ENCODE measurements at places on chromosomes 5 and 9.

DNA sequence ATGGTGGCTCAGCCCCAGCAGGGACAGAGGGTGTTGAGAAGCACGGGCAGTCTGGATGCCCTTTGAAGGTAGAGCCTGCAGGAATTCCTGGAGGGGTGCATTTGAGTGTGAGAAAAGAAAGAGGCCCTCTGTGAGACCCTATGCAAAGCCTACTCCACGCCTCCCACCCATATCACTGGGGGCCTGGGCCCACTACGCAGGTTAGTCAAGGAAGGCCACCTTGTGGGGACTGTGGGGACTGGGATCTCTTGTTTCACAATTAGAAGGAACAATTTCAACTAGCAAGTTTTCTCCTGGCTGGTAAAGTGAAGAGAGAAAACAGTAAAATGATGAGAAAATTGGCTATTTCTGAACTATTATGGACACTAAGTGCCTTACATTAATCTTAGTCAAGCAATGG lies 486.2 kb upstream of the DAP start:
- no peak for DNase-seq

- DNase-seq: no peak
Measured at GRCh38 chr5:98933445-98934072, 4.8 kb upstream of the CHD1 start.

- peak; percentile 46 for DNase-seq
Measured at GRCh38 chr5:179805529-179806249, 977 bp downstream of the MGAT4B start.

DNA sequence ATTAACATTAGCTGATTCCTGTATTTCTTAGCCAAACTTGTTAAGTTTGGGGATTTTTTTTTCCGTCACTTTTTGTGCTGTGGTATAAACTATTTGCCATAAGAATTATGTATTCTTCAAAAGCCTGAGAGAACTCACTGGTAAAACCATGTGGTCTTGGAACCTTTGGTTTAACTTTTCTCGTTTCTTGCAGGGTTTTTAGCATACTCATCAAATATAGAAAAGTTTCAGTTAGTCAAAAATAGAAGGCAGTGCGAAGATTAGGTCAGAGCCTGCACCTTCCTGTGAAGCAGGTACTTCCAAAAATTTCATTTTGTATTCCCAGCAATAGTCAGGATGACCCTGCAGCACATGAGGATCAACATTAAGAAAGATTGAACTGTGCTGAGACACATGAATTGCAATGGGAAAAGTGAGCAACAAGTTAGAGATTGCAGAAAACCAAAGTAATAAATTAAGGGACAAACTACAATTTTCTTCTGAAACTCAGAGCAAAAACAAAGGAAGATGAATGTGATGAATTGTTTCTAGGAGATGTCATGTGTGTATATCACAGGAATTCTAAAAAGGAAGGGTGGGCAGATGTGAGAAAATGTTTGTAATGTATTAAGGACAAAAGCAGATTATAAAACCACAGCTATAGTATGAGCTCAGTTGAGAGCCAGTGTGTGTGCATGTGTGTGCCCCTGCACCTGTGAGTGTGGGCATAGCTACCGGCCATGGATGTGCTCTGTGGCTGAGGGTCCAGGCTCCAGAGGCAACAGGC lies 102.2 kb downstream of the ANGPTL2 start:
- no peak for DNase-seq

GRCh38 chr9:35649431-35650340 lies 1.0 kb downstream of the SIT1 start:
- DNase-seq: no peak

- DNase-seq: no peak
Measured at GRCh38 chr5:86864051-86864450, 246.3 kb downstream of the COX7C start.

DNA sequence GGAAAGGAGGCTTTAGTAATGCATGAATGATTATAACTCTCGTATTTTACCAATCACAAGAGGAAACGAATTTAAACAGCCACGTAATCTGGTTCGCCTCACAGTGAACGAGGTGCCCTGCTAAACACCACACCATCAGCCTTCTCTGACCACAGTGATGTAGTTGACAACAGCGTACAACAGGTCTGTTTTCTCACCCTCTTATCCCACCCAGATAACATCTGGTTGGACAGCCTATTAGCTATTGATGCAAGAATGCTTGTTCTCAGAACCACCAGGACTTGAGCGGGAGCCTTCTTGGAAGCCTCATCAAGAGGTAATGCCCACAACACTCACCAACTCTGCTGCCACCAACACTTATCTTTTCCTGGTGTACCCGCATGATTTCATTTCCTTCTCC lies 23.3 kb downstream of the SLC1A3 start:
- DNase-seq: no peak

DNA sequence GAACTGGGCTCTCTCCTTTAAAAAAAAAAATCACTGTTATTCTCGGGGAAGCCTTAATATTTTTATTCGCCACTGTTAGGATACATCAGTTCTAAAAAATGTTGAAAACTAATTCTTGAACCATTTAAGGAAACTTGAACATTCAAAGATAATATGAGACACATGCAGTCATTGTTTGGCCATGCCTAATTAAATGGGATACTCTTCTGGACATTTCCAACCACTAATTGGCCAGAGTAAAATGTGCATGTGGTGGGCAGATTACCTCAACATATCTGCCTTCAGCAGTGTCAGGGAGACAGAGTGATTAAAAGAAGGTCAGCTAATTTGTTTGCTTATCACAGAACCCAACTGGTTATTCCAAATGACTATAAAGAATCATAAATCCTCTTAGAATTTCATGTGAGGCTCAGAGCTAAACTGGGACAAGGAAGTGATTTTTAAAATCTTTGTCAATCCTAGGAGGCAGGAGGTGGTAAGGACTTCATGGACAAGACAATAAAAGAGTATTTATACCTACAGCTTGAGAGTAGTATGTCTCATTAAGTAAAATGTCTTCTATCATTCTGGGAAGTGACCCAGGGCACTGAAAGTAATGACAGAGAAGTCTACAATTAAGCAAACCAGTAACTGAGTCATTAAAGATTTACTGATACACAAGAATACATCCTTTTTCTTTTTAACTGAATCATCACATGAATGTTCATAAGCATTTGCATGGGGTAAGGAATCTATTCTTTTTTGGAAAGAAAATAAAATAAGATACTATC lies 242.9 kb upstream of the TRPM3 start:
- peak; percentile 15 for DNase-seq

DNA sequence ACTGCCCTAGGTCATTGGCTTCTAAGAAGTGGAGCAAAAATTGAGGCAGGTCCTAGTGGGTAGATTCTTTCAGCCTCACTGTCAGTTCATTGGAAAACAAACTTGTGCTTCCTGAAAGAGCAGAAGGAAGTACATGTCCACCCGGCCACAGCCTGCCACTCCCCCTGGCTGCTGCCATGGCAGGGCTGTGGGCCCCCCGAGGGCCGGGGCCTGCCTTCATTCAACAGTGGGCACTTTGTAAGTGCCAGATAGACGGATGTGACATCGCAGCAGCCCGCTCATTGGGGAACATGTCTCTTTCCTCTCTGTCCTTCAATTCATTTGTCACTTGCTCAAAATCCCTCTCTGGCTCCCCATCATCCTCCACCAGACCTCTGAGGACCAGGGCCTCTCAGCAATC lies 20.6 kb upstream of the NEURL1B start:
- DNase-seq: no peak

DNA sequence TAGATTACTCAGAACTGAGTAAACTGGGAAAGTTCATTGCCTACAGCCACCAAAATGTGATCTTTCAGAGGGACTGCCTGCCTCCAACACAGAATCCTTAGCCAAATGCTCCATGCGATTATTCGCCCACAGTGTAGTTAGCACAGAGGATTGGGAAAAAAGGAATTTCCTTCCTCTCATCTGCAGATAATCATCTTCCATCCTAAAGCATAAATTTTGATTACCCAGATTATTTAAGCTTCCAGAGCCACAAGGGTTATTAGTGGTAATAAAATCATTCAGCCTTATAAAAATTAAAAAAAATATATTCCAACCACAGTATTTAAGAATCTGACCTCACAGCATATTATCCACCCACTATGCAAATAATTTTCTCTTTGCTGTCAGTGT lies 285.3 kb upstream of the GRAMD2B start:
- DNase-seq: no peak

DNA sequence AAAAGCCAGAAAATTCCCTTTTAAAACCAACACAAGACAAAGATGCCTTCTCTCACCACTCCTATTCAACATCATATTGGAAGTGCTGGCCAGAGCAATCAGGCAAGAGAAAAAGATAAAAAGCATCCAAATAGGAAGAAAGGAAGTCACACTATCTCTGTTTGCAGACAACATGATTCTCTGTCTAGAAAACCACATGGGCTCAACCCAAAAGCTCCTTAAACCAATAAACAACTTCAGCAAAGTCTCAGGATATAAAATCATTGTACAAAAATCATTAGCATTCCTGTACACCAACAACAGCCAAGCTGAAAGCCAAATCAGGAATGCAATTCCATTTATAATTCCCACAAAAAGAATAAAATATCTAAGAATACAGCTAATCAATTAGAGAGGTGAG lies 112.0 kb downstream of the ADAMTSL1 start:
- DNase-seq: no peak

DNA sequence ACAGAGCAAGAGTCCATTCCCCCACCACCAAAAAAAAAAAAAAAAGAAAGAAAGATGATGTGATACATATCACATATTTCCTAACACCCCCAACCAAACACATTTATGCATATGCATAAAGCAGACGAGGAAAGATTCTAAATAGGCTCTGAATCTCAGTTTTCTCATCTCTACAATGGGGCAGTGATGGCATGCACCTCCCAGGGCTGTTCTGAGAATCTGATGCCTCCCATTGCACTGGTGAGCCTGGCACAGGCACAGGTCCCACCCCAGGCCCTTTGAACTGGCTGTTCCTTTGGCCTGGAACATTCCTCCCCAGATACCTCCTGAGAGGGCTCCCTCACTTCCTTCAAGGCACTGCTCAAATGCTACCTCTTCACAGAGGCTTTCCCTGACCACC lies 116.5 kb downstream of the C9orf50 start:
- DNase-seq: no peak

DNA sequence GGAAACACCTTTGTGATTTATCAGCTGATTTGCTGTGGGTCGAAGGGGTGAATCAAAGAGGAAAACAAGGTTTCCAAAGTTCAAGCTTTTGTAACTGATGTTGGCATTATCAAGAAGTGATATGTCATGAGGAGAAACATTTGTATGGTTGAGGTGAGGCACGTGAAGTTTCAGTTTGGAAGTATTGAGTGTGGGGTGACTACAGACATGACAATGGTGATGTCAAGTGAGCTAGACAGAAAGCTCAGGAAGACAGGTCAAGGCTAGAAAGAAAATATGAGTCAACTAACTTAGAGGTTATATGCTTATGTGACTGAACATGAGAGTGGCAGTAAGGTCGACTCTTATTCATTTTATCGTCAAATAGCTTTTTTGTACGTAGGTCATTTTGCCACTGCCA lies 99.1 kb downstream of the RAB3C start:
- no peak for DNase-seq

GRCh38 chr5:40378396-40379177 lies 301.1 kb upstream of the PTGER4 start:
- no peak for DNase-seq

GRCh38 chr9:35910613-35911359 lies 1.5 kb downstream of the SPAAR start:
- DNase-seq: peak; percentile 56

GRCh38 chr5:96492459-96493047 lies 59.5 kb upstream of the PCSK1 start:
- DNase-seq: peak; percentile 36

DNA sequence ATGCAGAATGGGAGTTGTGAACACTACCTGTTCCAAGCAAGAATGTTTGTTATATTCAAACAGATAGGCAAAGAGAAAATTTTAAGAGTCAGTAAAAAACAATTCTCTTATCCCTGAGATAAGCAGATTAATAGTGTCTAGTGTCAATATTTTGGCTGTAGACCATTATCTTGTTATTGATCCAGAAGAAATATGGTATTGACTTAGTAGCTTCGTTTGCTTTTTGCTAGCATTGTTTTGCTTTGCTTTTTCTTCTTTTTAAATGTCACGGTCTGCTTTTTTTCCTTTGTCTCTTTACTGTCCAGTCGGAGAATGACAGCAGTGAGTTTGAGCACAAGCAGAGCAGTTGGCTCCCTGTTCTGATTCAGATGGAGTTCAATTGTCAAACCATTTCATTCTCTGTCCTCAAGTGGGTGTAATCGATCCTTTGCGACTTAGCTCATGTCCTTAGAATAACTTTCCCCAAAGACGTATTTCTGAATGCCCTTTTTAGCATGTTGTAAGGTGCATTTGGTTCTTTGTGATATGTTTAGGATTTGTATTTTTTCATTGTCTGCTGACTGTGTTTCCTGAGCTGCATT lies 29.3 kb downstream of the FUBP3 start:
- no peak for DNase-seq

DNA sequence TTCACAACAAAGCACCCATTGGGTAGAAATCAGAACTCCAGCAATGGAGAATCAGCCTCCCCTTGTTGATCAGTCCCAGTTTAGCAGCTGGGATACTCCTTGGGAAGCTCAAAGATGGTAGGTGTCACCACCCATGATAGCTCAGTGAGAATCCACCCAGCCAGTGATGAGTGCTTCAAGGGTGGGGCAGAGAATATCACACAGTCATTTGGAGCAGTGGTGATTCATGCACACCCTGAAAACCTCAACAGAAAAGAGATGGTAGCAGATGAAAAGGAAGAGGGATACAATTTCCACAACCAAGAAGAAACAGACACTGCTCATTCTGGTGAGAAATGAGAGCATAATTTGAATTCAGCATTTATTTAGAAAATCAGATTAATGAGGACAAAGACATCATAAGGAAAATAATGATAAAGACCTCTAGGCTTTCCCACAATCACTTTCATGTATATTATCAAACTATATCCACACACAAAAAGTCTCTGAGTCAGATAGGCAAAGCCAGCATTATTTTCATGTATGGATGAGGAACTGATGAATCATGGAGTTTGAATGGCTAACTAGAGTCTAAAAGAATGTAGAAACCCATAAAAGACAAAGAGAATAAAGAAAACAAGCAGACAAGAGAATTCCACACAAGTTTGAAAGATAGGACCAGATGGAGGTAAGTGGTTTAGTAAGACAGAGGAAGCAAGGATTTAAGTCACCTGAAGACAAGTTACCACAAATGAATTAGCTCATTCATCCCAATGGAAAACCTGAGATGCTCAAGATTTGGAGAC lies 82.9 kb downstream of the FEM1C start:
- peak; percentile 97 for DNase-seq

GRCh38 chr5:37249815-37250164 lies 614 bp upstream of the CPLANE1 start:
- no peak for DNase-seq
